ENCODE measurements at places on chromosomes 1 and 21.

- DNase-seq = no peak
These were observed 602.3 kb downstream of the NUF2 start for GRCh38 chr1:163924041-163924440.

GRCh38 chr1:168288311-168289052, 7.8 kb downstream of the TBX19 start:
- DNase-seq = no peak

DNA sequence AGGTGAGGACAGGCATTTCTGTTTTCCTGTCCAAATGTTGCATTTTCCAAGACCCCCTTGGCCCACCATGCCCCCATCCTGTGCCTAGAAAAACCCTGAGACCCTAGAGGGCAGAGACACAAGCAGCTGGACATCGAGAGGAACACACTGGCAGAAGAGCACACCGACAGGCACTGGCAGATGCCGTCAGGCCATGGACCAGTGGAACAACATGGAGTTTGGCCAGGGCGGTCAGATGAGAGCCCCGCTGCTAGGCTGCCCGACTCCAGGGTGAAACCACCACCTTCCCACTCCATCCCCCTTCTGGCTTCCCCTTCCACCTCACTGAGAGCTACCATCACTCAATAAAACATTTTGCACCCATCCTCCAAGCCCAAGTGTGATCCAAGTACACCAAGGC, 438.4 kb downstream of the SIPA1L2 start:
- no peak for DNase-seq

DNA sequence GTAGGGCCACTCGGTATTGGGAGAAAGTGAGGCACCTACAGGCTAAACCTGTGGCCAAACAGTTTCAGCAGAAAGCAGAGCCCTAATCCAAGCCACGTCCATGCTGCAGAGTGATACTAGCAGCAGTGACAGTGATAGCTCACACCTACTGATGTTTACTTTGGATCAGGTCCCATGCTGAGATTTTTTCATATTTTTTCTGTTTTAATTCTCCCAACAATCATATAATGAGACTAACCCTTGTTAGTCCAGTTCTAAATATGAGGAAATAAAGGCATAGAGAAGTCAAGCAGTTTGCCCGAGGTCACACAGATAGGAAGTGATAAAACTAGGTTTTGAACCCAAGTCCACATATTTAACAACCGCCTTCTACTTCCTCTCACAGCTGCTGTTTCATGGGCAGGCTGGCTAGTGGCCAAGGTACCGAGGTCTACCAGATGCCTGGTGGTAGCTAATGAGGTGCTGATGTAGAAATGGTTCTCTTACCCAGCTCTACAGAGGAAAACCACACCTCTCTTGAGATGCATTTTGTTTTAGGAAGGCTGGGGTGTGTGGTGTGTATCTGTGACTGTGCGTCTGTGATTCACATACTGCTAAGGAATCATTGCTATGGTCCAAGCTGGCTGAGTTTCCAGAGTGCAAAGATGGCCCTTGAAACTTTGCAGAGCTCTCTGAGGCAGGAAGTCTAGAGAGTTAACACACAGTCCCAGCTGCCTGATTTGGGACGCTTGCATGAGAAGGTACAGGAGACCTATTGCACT, 80.3 kb upstream of the ARTN start:
- peak; percentile 84 for DNase-seq

GRCh38 chr21:44291936-44292811, 6.5 kb downstream of the AIRE start:
- DNase-seq = no peak

DNA sequence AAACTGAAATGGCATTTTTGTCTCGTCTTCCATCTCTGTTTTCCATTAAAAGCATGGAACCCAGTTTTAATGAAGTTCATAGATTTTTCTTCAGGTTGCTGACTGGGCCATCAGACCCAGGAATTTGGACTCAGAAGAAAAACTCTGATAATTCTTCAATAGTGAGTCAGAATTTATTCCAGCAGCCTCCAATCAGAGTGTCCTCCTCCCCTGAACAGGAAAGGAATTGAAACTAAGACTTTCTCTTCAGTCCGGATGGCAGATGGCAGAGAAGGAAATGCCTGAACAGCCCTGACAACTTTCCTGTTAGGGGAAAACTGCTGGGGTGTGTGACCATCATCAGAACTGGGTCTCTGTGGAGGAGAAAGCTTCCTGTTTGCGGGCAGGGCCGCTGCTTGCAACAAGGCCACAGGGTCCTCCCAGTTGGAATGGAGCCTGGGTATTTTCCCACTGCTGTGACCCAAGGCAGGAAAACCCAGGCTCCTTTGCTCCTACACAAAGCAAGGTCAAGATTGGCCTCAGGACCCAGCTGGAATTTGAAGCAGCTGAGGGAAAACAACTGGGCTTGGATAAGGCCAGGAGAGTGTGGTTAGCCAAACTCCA, 20.7 kb downstream of the CD34 start:
- no peak for DNase-seq

DNA sequence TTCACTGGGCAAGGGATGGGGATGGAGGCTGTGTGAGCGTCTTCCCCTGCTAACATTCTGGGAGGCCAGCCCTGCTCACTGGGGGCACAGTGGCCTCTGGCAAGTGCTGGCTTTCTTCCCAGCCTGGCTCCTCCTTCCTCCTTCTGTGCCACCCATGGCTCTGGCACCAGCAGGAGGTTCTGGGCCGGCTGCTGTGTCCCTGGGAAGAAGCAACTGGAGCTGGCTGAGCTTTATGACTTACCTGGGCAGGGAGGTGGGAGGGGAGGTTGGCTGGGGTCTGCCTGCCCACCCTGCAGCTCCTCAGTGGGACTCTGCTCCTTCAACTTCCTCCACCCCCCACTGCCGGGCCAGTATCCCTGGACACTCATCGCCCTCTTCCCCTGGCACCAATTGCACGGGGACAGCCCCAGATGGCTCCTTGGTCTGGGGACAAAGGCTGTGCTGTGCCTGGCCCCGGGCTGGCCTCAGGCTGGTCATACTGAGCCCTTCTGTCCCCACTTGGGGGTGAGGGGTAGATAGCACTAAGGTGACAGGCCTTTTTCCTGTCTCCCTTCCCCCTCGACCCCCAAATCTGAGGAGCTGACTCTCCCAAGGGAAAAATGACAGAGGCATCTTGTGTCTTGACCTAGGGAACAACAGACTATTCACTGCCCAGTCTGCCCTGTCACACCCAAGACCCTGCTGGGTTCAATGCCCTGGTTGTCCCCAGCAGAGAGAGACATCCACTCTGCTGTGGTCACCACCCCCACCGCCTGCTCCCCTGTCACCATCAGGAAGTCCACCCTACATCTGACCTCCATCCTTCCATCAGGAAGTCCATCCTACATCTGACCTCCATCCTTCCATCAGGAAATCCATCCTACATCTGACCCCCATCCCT, 14.4 kb downstream of the CDK18 start:
- DNase-seq = no peak

DNA sequence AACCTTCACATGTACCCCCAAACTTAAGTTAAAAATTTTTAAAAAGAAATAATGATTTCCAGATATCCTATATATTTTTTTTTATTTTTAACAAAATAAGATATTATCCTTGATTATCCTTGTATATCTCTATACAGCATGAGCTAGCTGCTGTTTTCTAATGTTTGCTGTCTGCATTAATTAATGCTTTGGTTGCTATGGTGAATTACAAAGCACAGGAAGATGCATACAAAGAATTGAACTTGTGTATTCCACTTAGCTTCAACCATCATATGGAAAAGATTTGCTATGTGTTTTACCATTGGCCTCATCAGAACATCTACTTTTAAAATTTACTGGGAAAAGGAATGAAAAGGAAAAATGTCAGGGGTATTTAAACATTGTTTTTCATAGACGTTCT, 35.4 kb downstream of the VPS45 start:
- peak; percentile 28 for DNase-seq

DNA sequence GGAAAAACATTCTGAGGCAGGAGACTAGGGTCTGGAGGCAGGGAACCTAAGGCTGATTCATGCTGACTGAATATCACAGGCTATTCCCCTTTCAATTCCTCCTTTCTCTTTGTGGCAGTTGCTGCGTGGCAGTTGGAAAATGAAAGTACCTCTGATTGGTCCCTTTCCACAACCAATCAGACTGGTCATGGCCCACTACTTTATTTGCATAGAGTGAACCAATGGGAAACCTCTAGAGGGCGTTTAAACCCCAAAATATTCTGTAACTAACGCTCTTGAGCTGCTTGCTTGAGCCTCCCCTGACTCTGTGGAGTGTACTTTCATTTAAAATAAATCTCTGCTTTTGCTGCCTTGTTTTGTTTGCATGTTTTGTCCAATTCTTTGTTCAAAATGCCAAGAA, 27.7 kb upstream of the VN1R5 start:
- peak; percentile 77 for DNase-seq

- DNase-seq = no peak
These were observed 56.7 kb downstream of the CAMK2N1 start for GRCh38 chr1:20429296-20429695.

GRCh38 chr1:215987092-215987875, 420.2 kb downstream of the KCTD3 start:
- DNase-seq = no peak

DNA sequence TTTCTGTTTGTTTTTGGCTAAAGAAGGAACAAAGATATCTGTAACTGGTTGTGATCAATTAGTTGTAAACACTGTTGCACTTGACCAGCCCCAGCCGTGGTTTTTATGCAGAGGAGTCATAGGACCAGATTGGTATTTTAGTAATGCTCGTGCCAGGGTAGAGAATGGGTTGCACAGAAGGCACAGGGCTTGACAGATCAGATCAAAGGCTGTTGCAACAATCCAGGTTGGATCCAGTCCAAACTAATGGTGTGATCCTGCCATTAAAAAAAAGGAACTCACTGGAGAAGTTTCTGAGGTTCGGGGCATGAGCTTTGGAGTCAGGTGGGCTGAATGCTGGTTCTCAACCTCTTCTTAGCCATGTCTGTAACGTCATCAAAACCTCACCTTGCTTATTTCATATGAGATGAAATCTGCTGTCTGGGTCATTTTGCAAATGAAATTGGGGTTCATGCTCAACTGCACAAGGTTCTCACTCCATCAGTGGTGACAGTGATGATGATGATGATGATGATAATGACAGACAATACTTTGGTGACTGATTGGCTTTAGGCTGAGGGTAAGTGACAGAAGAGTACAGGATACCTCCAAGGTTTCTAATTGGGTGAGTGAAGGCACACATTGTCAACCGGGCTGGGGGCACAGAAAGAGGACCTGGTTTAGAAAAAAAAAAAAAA, 43.1 kb downstream of the ZNF281 start:
- no peak for DNase-seq

DNA sequence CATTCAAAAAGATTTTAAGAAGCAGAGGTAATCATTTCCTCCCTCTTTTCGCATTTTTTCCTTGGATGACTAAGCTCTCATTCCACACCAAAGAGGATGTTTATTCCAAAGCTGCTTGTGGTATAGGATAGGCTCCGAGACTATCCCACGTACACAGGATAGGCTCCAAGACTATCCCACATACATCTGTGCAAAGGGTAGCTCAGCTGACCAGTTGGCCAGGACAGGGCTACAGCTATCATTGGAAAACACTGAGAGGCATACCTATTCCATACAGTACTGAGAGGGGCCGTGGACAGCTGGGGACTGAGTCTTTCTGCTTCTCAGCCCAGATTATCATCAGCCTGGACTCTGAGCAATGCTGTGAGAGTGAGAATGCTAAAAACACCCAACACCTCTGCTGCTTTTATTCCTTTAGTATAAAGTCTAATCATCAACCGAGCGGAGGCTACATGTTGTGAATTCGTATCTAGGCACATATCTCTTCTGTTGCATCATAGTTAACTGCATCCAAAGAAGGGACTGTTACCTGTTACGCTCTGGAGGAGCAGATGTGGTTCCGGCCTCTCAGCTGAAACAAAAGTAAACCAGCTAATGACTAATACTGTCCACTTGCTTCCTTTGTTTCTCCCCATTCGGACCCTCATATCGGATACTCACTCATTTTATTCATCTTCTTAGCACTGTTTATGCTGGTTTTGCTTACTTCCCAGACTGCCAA, 141.0 kb downstream of the TNFSF18 start:
- DNase-seq = no peak

- no peak for DNase-seq
These were observed 820.8 kb downstream of the BRINP3 start for GRCh38 chr1:189656628-189657530.

DNA sequence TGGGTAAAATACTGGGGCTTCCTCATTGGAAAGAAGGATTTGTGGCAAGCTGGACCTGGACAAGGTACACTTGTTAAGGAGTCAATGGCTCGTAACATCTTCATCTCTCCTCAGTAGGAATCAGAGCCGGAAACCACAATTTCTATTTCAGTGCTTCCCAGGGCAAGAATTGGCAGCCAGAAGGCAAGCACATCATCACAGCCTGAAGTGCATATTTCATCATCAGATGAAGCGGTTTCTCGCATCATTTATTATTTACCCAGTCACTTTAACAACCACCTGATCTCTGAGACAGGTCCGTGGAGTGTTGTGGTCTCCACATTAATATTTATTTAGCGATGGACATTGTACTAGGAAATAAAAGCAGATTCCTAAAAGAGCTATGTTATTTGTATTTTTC, 55.0 kb downstream of the KCNJ15 start:
- no peak for DNase-seq

GRCh38 chr1:44236490-44237272, 23.4 kb downstream of the DMAP1 start:
- no peak for DNase-seq

DNA sequence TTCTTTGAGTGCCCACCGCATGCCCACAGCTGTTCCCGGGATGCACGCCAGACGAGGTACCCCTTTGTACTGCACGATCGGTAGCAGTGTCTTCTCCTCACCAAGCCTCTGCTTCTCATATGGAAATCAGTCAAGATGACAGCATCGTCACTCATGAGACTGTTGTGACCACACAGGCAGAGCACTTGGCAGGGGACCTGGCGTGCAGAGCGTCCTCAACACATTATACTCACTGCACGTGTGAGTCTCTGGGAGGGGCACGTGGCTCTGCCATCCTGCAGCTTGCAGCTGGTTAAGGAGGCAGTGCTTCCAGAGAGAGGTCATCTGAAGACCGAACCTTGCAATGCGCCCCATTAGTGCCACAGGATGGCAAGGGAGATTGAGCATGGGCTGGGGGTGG, 266.8 kb downstream of the NPHP4 start:
- DNase-seq = no peak

DNA sequence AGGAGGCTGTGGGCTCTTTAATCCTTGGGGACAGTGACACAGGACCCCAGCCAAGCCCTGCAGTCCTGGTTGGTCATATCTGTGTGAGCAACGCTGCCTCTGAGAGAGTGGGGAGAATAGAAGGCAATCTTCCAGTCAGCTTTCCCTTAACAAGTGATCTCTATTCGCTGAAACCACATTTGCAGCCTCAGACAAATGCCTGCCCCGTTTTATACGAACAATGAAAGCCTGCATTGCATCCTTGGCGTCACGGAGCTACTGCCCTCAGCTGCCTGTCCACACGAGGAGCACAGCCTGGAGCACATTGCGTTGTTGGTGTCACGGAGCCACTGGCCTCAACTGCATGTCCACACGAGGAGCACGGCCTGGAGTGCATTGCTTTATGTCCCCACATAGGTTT, 150.2 kb upstream of the ARHGEF16 start:
- DNase-seq = no peak

- DNase-seq = peak; percentile 45
These were observed 199.1 kb downstream of the SLC45A1 start for GRCh38 chr1:8516793-8517556.

GRCh38 chr1:64269558-64269884, 66.1 kb downstream of the UBE2U start:
- DNase-seq = no peak
